ENCODE measurements at places on chromosomes 1 and 21. TPM values are rescaled to one million over a fixed set of nuclear protein-coding genes. Genes with fewer than 3 reads are reported as not detected.
A peak's percentile ranks its signal among the peaks of the same experiment; 100 is the strongest.

GRCh38 chr1:15966081-15966955, 9.6 kb downstream of the ZBTB17 start:
- no peak overlapping the region for H3K4me3 ChIP-seq
- H3K27me3 ChIP-seq = no peaks in the 10 kb centered on the region
- H3K4me1 ChIP-seq = peaks cover 17% of the 10 kb centered on the region
- peak; percentile 34 for DNase-seq

Gene RIMS3
- 4.3 TPM for total RNA-seq

DNA sequence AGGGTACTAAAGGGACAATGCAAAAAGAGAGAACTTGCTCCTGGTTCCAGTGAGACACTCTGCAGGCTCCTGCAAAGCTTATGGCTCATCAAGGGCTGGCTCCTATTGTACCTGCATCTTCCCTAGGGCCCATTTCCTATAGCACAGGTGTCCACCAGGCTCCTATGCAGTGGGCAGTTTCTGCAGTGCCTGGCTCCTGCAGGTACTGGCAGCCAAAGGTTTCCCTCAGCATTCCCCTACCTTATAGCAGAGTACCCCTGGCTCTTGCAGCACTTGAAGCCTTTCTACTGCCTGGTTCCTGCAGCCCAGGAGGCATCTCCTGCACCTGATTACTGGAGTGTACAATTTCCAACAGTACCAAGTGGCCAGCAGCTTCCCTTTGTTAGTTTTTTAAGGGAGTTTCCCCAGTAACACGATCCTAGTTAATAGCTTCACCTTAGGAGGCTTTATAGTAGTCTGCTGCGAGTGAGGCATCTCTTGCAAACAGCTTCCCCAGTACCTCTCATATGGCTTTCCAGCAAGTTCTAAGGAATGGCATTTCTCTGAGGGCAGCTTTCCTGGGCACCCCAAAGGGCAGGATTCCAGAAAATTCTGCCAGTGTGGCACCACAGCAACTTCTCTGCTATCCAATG, 141.7 kb downstream of the DENND1B start:
- no peak overlapping the region for H3K4me3 ChIP-seq
- H3K36me3 ChIP-seq = no peaks in the 10 kb centered on the region
- no peak for DNase-seq

Gene CAPN8
- not detected for total RNA-seq

DNA sequence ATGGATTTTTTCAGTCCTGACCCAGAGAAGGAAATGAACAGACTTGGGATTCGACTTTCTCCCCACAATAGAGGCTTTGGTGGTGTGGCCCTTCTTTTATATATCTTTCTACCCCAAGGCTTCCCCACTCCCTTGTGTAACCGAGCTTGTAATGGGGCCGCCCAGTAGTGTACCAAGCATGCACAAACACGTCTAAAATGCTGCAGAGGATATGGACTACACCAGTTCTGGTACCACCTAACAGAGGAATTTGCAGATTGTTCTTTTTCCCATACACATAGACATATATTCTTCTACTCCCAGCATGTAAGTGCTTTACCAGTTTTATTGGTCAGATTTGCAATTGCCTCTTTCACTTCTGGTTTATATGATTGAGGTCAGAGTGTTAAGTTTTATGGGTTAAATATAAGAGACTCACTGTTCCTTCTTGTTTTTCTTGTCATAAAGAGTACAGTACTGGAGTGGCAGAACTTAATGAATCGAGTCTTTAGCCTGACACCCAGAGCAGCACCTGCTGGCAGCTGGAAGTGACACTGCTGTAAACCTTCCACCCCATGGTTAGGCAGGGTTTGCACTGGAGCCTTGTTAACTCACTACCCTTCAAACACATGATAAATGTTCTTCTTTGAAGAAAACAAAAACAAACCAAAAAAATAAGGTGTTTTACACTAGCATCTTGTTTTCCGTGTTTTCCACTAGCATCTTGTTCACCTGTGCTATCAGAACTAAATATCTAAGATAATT, 198.6 kb downstream of the PTPRC start:
- no peak overlapping the region for H3K27ac ChIP-seq
- peaks cover 18% of the 10 kb centered on the region for H3K36me3 ChIP-seq
- no peaks in the 10 kb centered on the region for H3K4me1 ChIP-seq
- H3K4me3 ChIP-seq = no peak overlapping the region
- no peaks in the 10 kb centered on the region for H3K27me3 ChIP-seq
- no peak for DNase-seq

Gene TGFBR3
- total RNA-seq = 2.5 TPM

All from astrocyte (in vitro differentiated cells and primary cell).